ENCODE measurements at places on chromosomes 12 and 14. TPM values are rescaled to one million over a fixed set of nuclear protein-coding genes. Genes with fewer than 3 reads are reported as not detected.

Gene RILPL2
- total RNA-seq = 6.1 TPM

Gene E2F7
- 3.1 TPM for total RNA-seq

Gene B4GALNT1
- 2.9 TPM for total RNA-seq

Gene HEATR5A
- 103 TPM for total RNA-seq

Gene NTN4
- 160 TPM for total RNA-seq

Gene CSRNP2
- 27.1 TPM for total RNA-seq

Gene RNASE7
- total RNA-seq = not detected

Gene TMEM229B
- 1.8 TPM for total RNA-seq

Gene SGPP1
- 36.2 TPM for total RNA-seq

Gene SVOP
- under 0.01 TPM for total RNA-seq

Measured in articular chondrocyte of knee joint (primary cell).